ENCODE measurements at places on chromosomes 4 and X.

GRCh38 chrX:43958529-43958928, 14.7 kb downstream of the NDP start:
- DNase-seq: peak; percentile 17

DNA sequence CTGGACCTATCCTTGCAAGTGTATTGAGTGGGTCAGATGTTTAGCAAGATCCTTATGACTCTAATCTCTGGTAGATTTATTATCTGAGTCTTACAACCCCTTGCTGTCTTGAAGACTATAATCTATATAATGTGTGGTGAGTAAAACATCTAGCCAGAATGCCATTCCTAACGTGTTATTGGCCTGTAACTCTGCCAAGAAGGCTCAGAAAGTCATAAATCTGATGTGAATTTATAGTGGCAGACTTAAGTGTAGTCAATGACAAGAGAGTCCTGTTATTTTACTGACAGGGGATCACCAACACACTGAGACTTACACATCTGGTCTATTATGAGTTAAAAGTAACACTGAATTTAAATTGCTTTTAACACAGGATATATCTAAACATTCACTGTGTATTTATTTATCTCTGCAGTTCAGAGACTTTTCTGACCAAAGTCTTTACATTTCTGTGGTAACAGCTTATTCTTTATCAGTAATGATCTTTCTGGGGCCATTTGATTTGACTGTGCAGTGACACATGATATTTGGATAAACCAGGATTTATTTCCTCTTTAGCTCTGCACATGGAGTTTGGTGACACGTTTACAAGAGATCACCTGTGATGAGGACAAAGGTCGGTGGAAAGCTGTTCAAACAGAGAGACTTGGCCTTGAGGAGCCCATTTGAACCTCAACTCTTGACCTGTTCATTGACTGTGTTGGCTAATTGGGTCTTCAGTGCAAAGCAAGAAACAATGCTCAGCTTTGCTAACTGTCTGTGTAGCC, 415.8 kb downstream of the STIM2 start:
- no peak for DNase-seq

- no peak for DNase-seq
Observed at GRCh38 chrX:123087326-123087725, 96.8 kb upstream of the GRIA3 start.

- no peak for DNase-seq
Observed at GRCh38 chr4:164446516-164446915, 307.4 kb upstream of the SMIM31 start.

GRCh38 chr4:107444-108429, 16.6 kb upstream of the ZNF718 start:
- DNase-seq: no peak

- no peak for DNase-seq
Observed at GRCh38 chrX:37686996-37687395, 1.4 kb downstream of the XK start.

- DNase-seq: no peak
Observed at GRCh38 chr4:127229855-127230608, 402.7 kb upstream of the INTU start.

GRCh38 chr4:34950926-34951325, 1293.4 kb downstream of the ARAP2 start:
- no peak for DNase-seq

- DNase-seq: no peak
Observed at GRCh38 chr4:74590476-74590875, 145.5 kb downstream of the AREG start.

DNA sequence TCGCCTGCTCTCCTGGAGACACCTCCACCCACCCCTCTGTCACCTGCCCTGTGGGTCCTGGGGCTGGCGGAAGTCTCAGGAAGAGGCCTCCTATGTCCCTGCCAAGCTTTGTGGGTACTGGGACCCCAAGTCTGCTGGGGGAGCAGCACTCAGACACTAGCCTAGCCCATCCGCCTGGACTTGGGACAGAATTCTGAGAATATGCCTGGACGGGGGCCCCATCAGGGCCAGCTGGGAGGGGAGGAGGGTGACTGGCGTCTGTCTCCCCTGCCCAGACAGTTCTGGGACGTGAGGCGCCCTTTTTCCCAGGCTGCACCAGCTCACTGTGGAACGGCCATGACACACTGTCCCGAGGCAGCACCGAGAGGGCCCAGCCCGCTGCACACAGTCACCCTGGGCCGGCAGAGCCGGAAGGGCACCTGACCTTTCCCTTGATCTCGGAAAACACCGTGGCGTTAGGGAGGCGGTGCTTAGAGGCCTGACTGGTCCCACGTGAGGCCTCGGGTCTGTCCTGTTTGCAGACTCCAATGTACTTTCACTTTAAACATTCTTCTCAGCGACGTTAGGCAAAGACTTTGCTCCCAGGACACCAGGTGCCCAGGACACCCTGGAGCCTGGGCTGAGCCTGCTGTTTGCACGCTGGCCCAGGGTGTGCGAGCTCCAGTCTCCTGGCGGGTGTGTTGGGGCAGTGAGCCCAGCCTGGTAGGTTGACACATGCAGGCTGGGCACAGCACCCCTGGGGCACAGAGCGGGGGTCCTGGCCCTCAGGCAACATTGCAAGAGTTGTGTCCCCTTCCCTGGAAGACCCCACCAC, 700 bp downstream of the SLC26A1 start:
- DNase-seq: no peak

- no peak for DNase-seq
Observed at GRCh38 chr4:101239665-101240064, 107.7 kb downstream of the PPP3CA start.

DNA sequence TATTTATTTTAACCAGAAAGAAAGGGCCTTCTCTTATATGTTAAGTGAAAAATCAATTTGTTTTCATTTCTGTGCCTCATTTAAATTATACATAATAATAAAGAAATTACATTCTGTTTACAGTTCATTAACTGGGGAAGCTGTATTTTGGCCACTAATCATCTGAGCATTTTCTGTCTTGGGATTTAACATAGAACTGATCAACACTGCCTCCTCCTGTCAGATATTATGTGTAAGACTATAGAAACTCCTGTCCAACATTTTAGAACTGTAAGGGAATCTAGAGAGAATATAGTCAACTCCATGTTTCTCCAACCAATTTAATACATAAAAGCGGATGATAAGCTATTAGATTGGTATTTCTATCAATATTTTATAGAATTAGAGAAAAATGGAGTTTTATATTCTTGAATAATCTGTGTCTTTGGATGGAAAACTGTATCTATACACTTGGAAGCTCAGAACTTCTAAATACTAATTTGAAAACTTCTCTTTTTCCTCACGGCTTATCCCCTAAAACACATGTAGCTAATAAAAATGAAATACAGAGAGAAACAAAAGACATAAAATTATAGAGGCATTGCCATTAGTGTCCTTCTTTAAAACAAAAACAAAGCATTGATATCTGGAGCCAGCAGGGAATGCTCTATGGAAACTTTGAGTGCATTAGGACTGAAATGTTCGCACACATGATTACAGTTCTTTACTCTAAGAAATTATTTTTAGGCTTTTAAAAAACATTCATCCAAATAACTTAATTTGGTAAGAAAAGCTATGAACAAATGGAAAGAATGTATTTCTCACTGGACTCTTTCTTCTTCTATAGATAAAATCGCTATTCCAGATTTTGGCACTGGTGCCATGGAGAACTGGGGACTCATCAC, 33.1 kb downstream of the ENPEP start:
- DNase-seq: no peak

DNA sequence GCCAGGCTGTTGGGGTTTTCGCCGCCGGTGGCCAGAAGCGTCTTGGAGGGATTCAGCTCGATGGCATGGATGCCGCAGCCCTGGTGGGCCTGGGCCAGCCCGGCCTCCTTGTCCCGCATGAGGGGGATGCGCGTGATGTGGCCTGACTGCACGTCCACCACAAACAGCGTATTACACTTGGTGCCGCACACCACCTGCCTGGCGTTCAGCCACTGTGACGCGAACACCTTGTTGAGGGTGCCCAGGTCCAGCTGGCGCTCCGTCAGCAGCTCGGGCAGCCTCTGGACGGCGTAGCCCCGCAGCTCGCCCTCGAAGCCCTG, 728 bp downstream of the DCAF12L2 start:
- no peak for DNase-seq

DNA sequence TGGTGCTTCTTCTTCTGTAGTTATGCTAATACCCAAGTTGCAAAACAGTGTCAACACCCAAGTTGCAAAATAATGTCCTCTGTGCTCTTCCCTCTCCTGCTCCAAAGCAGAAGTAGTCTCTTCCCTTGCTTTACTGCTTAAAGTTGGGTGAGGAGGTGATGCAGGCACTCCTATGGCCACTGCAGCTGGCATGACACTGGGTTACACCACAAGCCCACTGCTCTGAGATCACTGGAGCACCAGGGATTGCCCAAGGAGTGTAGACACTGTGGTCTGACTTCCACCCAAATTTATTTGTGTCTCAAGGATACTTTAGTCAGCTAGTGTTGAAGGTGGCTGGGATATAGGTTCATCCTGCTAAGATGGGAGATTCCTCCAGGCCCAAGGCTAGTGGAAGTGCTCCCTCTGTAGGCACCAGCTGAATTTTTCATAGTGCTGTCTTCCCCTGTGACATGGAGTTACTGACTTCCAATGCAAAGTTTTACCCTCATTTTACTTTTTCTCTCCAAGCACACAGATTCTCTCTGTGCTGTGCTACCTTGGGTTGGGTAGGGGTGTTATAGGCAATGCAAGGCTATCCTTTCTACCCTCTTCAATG, 196.2 kb upstream of the TENT5D start:
- DNase-seq: no peak

- no peak for DNase-seq
Observed at GRCh38 chrX:13937370-13938050, 92.2 kb downstream of the GEMIN8 start.

DNA sequence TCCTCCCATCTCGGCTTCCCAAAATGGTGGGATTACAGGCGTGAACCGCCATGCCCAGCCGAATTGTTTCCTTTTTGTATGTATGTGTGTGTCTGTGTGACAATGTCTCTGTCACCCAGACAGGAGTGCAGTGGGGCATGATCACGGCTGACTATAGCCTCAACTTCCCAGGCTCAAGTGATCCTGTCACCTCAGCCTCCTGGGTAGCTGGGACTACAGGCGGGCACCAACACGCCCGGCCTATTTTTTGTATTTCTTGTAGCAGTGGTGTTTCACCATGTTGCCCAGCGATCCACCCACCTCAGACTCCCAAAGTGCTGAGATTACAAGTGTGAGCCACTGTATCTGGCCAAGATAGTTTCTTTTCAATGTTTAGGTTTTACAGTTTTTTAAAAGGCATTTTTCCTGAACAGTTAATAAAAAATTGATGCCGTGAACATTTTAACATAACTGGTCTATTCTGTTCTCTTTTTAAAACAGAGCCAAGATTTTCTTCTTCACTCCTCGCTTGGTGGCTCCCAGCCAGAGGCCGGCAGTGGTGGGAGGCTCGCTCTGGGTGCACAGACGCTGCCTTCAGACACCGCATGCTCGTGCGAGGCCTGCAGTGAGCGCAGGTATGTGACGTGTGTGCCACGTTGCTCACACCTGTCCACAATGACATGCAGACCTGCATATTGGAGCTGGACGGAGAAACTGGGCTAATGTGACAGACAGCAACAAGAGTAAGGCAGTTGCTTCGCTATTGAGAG, 88.5 kb downstream of the FAM193A start:
- DNase-seq: no peak

DNA sequence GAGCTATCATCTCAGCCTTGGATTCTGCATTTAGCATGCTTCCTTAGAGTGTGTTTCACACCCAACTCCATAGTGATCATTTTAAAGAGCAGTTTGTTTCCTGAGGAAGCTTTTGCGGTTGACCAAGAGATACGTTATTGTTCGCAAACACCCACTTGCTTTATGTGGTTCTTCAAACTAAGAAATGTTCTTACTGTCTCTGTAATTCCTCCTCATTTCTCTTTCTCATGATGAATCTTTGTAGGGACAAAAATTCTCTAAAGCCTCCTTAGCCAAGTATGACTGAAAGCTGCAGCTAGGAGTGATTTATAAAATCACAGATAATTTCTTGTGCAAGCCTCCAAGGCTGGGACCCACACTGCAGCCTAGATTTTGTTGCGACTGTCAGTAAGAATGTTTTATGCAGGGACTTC, 10.0 kb downstream of the TNIP3 start:
- no peak for DNase-seq

- no peak for DNase-seq
Observed at GRCh38 chr4:88413801-88414200, 35.1 kb downstream of the HERC6 start.

GRCh38 chr4:185730387-185730786, 81.6 kb downstream of the SORBS2 start:
- DNase-seq: no peak

DNA sequence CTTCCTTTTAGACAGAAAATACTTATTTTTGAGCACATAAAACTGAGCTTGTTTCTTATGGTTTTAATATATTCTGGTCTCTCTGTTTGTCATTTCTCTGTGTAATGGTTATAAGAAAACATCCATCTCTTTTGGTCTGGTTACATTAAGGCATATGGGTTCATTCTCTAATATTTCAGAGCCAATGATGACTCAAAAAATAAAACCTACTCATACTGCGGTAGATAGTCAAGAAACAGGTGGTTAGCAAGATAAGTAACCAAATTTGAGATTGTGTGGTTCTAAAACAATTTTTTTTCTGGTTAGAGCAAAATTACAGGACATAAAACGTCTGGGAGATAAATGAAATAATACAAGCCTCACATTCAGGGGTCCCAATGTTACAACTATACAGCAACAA, 654.5 kb downstream of the STIM2 start:
- DNase-seq: no peak

GRCh38 chr4:81052119-81053068, 21.9 kb downstream of the BMP3 start:
- DNase-seq: no peak

- no peak for DNase-seq
Observed at GRCh38 chr4:3803475-3803847, 37.3 kb downstream of the ADRA2C start.

GRCh38 chr4:85177679-85178078, 211.2 kb upstream of the WDFY3 start:
- no peak for DNase-seq

GRCh38 chr4:77449171-77449570, 156.4 kb upstream of the CXCL13 start:
- DNase-seq: no peak

DNA sequence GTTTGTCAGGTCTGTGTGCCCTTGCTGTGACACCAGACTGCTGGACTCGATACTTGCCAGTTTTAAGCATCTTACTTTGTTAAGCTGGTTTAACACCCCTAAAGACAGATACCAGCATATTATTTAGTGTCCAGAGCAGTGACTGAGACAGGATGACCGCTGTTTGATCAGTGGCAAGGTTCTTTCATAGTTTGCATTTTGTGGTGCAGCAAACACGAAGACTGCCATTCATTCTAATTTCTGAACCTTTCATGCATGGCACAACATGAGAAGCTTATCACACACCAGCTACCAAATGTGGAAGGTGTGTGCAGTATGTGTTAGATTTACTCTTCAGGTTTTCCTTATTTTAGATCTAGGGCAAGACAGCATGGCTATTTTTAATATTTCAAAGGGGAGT, 28.2 kb downstream of the JADE1 start:
- no peak for DNase-seq

GRCh38 chrX:132848296-132848970, 110.0 kb downstream of the HS6ST2 start:
- no peak for DNase-seq
